ENCODE measurements at places on chromosomes 3 and 15.

- DNase-seq, result no peak
Observed at GRCh38 chr15:80789796-80790195, 10.6 kb downstream of the CEMIP start.

DNA sequence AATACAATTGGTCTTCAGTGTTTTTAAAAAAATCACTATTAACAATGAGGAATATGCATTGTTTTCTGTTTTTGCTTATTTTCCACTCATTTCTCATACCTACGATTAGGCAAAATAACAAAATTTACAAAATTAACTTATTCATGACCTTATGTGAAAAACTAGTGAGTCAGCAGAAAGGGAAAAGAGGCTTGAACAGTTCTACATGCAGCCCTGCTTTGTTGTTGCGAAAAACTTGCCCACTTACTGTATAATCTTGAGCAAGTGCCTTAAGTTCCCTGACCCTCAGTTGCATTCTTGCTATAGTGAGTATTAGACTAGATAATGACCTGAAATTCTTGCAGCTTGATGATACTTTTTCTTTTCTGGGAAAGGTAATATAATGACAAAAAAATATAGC is 551.1 kb upstream of the BCHE start:
- no peak for DNase-seq

GRCh38 chr3:33636125-33636850 is 81.8 kb downstream of the CLASP2 start:
- DNase-seq, result no peak

GRCh38 chr3:90091549-90091948 is 984.1 kb downstream of the EPHA3 start:
- DNase-seq, result no peak

- DNase-seq, result no peak
Observed at GRCh38 chr15:95405447-95405846, 925.1 kb upstream of the NR2F2 start.

- no peak for DNase-seq
Observed at GRCh38 chr3:162134571-162134970, 638.0 kb downstream of the OTOL1 start.

GRCh38 chr3:31581660-31582059 is 48.9 kb downstream of the STT3B start:
- DNase-seq, result no peak

DNA sequence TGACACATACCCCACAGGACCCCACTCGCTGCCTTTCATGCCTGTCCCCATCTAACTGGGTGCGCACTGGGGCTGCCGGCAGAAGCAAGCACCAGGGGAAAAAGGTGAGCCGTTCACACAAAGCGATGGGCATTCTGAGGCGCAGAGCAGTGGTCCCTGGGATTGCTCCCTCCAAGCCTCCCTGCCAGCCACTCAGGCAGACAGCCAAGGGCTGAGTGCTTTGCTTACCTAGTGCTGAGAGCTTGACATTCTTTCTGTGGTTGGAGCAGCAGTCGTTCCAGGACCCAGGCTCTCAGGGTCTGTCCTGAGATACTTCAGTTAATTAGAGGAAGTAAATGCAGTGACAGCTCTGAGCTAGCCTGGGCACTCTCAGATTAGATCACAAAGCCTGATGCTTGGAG is 5.7 kb downstream of the ESYT3 start:
- no peak for DNase-seq

DNA sequence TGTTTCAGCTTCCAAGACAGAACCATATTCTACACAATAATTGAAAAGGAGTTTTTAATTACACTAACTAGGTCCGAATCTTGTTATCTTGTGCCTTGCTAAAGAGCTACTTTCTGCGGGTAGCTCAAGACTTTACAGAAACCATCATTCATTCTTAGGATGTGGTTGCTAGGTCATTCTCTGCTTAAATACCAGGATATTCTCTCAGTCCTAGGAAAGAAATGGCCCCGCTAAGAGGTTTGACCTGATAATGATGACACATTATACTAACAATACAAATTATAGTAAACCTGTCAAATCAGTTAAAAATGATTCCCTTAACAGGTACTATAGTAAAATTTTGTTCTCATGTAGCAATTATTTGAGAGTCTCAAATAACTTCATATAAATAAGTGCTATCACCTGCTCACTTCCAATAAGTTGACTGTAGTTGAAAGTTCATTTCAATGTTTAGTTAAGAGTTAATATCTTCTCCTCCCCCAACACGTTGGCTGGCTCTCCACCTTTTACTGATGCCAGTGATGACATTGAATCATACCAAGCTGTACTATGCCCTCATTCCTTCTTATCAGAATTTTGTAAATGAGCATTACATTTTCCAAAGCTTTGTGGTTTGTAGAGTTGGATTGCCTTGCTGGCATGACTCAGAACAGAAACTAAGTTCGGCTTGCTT is 3.6 kb upstream of the C3orf85 start:
- DNase-seq, result no peak

DNA sequence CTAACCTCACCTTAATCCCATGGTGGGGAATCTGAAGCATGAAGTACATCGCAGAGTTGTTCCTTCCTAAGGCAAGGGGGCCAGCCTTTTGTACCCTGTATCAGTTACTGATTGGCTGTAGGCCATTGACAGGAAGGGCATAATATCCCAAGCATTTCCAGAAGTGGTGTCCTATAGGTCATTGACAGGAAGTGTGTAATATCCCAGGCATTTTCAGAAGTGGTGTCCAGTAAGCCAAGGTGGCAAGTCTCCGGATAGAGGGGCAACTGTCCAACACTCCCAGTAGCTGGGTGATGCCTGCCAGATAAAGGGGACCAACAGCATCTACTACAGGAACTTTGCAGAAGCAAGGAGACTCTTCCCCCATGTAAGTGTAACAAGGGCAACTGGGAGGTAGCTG is 52.1 kb upstream of the MYRIP start:
- DNase-seq, result no peak

DNA sequence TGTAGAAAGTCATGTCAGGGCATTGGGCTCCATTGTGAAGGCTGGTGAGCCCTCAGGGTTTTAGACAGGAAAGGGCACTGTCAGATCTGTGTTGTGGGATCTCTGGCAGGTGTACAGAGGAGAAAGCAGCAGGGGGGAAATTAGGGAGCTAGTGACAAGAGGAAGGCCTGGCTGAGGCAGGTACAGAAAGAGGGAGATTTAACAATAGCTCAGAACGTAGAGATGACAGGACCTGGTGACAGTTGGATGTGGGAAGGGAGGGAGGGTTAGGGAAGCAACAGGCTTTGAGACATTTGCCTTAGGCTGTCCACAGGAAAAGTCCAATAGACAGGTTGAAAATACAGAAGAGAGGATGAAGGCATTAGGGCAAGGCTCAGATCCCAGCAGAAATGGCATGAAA is 288.1 kb downstream of the EPHB1 start:
- no peak for DNase-seq

DNA sequence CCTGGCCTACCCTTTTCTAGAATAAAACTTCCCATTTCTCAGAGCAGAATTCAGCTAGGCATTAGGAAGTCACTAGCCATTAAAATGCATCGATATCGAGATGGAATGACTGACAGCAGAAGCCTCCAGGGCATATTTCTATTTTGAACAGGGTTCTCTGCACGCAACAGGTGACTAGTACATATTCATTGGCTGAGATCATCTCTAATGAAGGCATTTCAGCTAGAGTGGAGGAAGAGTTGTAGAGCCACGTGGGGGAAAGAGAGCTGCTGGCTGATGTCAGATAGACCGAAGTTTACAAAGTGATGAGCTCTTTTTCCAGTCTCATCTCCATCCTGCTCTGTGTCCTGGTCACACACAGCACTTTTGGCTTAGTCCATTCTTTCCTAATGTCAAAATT is 7.5 kb downstream of the TMEM40 start:
- no peak for DNase-seq

- DNase-seq, result no peak
Observed at GRCh38 chr3:192597506-192597905, 129.8 kb downstream of the FGF12 start.

- no peak for DNase-seq
Observed at GRCh38 chr3:50246517-50246954, 10.5 kb downstream of the GNAI2 start.

DNA sequence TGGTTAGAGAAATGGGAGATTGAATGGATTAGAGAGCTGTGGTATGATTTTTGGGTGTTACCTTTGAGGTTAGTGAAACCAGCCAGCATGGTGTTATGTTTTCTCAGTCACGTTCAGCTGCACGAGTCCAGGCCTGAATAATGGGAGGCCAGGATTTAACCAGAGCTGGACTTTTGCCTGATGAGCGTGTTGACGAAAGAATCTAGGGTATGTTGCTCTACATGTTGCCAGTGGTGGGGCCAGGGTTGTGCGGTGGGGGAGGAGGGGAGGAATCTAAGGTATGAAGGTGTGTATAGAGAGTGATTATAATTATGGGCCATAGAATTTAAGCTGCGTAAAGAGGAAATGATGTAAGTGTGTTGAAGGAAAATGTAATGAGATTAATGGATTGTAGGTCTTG is 22.8 kb downstream of the MINDY2 start:
- no peak for DNase-seq

DNA sequence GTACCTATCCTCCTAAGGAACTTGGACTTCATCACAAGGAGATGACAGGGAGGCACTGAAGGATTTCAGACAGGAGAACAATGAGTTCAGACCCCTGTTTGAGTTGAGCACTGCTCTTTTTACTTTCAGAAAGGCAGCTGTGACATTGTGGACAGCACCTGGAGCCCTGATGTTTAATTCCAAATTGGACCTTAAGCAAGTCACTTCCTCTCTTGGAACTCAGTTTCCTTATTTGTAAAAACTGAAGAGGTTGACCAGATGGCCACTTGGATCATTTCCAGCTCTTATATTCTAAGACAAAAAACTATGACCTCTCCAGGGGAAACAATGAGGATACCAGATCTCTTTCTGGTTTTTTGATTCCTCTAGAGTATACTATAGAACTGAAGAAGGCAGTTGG is 34.1 kb upstream of the SMAD3 start:
- no peak for DNase-seq

DNA sequence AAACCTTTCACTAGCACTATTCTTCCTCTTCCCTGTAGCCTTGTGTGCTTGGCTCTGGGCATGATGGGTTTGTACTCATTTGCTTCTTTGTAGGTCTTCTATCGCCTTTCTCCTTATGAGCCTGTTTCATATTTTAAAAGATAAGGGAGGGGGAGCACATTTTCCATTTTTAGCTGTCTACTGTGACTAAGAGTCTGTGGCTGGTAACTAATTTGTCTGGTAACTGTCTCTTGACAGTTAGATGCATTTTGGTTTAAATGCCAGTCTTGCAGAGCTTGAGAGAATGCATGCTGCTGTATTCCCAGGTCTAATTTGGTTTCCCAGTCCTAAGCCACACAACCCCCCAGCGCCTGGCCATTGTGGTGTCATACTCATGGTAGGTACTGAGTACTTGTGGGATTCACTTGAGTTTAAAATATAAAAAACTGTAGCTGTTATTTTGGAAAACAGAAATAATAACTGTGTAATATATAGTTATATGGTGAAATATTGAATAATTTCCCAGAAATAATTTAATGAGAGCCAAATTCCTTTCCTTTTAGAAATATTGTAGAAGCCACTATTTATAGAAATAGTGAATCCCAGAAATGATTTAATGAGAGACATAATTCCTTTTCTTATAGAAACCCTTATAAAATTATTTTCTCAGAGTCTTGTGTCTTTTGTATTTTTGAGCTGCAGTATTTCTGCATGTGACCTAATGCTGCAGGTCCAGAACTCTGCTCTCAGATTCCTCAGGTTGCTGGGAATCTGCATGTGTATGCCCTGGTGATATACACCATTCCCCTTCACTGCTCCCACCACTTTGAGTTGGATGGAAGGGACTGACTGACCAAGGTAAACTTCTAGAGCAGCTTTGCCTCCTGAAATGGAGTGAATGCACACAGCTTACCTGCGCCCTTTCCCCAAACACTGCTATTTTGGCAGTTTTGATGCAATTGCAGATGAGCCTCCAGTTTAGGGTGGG is 13.9 kb upstream of the GPR171 start:
- DNase-seq, result no peak

- no peak for DNase-seq
Observed at GRCh38 chr3:139140553-139140952, 95.9 kb upstream of the PRR23C start.

- no peak for DNase-seq
Observed at GRCh38 chr3:186307594-186308221, 54.3 kb downstream of the DGKG start.

GRCh38 chr3:64638981-64639481 is 48.8 kb downstream of the ADAMTS9 start:
- no peak for DNase-seq

DNA sequence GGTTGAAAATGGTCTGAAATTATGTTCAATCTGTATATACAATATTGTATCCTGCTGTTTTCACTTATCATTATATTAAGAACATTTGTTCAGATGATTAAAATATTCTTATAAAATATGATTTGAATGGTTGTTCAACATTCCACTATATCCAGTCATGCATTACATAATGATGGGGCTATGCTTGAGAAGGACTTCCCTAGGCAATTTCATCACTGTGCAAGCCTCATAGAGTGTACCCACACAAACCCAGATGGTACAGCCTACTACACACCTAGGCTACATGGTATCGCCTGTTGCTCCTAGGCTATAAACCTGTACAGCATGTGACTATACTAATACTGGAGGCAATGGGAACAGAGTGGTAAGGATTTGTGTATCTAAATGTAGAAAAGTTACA is 30.5 kb downstream of the SLC7A14 start:
- no peak for DNase-seq

DNA sequence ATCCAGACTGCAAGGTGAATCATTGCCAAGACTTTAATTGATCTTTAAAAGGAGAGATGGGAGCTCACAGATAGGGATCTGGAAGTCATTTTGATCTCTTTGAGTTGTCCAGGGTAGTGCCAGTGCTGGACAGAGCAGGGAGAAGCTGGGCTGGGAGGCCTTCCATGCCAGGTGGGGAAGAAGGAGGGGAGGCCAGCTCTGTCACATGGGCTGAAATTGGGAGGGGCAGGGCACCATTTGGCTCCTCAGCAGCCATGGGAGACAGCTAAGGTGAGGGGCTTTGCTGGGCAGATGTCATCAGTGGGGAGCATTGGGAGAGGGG is 23.4 kb downstream of the SMAD6 start:
- DNase-seq, result no peak

DNA sequence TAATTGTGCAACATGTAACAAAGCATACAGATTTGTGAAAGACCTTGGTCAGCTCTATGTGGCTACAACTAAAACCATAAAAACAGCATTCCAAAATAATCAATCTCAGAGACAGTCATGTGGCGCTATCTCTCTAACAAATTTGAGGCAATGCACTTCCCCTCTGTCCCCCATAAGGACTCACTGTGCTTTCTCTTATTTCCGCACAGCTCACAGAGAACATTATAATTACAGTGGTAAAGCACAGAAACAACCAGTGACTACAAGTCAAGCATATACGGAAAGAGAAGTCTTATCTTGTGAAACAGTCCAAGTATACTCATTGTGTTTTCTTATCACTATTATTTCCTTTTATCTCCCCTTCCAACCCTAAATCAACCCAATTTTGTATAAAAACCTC is 64.3 kb downstream of the RYK start:
- DNase-seq, result no peak

DNA sequence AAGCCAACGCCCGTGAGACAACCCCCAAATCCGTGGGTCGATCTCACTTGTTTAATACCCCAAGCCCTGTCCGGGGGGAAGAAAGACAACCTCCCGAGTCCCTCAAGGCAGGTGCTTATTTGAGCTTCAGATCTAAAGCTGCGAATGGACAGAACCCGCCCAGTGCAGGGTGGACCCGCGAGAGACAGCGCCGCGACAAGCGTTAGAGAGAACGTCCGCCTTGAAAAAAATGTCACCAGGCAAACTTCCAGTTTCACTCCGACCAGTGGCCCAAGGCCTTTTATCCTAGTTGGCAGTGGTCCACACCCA is 740 bp upstream of the OXSR1 start:
- DNase-seq, result no peak

GRCh38 chr3:8200996-8201395 is 300.6 kb upstream of the LMCD1 start:
- DNase-seq, result no peak

Data from D721Med (cell line).